ENCODE measurements at places on chromosomes 7 and 10.

- no peak for DNase-seq
These were observed 38.8 kb downstream of the EPC1 start for GRCh38 chr10:32308027-32308603.

GRCh38 chr7:37732888-37733287 lies 49.3 kb downstream of the GPR141 start:
- no peak for DNase-seq

DNA sequence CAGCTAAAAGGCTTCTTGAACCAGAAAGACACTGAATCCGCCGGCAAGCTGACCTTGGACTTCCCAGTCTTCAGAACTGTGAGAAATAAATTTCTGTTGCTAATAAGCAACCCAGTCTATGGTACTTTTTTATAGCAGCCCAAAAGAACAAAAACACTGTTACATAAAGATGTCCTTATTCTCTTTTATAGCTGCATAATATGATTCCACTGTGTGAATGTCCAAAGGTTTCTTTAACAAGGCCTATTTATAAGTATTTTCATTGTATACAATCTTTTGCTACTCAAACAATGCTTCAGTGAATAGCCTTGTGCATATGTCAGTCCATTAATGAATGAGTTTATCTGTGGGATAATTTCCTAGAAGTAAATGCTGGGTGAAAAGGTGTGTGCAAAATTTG lies 190.8 kb upstream of the INHBA start:
- no peak for DNase-seq

DNA sequence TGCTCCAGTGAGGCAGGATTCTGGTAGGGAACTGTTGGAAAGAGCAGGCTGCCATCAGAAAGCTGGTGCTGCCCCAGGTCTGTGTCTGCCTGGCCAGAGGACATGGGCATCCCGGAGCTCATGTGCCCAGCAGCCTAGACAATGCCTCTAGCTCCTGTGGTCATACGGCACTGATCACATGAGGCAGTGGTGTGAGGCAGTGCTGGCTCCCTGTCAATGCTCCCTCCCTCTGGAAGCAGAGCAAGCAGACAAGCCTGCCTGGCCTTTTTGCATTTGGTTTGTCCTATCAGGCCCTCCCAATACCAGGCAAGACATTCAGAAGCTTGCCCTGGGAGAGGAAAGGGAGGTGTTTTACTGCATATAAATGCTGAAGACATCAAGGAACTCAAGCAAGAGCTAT lies 19.5 kb upstream of the MMP21 start:
- DNase-seq = no peak

GRCh38 chr10:20737107-20737506 lies 160.0 kb downstream of the NEBL start:
- no peak for DNase-seq

DNA sequence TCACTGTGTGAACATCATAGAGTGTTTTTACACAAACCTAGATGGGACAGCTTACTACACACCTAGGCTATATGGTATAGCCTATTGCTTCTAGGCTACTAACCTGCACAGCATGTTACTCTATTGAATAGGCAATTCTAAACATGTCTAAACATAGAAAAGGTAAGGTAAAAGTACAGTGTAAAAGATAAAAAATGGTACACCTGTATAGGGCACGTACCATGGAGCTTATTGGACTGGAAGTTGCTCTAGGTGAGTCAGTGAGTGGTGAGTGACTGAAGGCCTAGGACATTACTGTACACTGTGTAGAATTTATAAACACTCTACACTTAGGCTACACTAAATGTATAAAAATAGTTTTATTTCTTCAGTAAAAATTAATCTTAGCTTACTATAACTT lies 182.0 kb upstream of the THSD7A start:
- DNase-seq = no peak

DNA sequence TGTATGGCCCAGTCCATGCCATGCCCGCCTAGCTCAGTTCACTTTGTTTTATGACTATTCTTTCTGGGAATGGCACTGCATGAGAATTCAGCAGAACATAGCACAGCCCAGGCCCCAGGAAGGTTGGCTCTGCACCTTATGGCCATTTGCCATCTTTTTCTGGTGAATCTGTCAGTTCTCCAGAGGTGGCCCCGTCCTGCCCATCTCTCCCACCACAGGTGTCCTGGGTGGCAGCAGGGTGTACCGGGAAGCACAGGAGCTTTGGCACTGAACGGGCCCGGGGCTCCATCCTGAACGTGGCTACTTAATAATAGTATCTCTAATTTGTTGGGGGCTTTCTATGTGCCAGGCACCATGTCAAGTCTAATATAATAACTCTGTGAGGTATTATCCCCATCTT lies 24.7 kb downstream of the GOLGA7B start:
- no peak for DNase-seq

GRCh38 chr10:112951359-112952281 lies 1.6 kb downstream of the TCF7L2 start:
- DNase-seq = peak; percentile 34

DNA sequence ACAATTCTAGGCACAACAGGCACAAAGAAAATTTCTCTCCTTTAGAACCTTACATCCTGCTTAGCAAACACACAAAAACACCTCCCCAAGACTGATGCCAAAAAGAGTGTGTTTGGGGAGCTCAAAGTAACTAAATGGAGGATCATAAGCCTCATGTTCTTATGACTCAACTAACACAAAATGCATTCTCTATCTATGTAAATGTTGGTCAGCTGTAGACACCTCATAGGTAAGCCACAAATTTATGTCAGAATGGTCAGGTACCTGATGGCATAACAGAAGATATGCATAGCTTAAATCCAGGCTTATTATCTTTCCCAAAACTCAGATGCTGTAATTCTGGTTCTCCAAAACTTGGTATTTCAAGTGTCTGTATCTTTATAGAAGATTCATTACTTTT lies 315.1 kb downstream of the C7orf25 start:
- DNase-seq = no peak

- DNase-seq = peak; percentile 73
These were observed 3.2 kb downstream of the DNAJB6 start for GRCh38 chr7:157339777-157340677.

DNA sequence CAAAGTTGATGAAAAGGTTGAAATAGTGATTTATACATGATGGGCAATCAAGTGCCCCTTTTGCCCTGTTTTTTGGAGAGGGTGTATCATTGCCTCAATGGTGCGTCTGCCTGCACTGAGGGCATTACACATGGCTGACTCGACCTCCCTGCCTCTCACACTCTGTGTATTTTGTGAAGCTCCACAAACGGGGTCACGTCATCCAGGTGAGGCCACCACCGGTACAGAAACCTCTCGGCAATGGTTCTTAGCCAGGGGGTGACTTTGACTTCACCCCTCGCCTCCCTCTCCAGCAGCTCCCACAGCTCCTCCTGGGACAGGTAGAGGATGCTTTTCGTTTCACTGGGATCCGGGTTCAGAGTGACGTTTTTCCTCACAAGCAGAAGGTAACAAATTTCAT lies 6.3 kb downstream of the IDI2 start:
- DNase-seq = no peak

DNA sequence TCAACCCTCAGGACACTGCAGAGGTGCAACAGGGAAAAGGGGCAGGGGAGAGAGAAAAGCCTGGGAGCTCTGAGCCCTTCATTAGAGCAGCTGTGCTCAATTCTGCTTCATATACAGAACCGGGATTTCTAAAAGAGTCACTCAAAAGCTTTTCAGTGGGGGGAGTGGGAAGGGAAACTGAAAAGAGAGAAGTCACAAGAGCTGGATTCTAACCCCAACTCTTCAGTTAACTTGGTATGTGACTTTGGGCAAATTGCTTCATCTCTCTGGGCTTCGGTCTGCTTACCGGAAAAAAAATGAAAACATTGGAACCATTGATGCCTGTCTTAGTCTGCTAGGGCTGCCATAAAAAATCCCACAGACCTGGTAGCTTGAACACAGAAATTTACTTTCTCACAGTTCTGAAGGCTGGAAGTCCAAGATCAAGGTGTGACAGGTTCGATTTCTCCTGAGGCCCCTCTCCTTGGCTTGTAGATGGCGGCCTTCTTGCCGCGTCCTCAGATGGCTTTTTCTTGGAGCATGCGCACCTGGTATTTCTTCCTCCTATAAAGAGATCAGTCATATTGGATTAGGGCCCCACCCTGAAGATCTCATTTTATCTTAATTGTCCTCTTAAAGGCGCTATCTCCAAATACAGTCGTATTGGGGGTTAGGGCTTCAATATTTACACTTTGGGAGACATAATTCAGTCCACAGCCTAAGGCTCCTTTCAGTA lies 118.3 kb upstream of the KMT2E start:
- no peak for DNase-seq

GRCh38 chr7:131105294-131105798 lies 222.3 kb upstream of the MKLN1 start:
- no peak for DNase-seq

GRCh38 chr7:57210212-57210611 lies 78.0 kb upstream of the ZNF479 start:
- no peak for DNase-seq

GRCh38 chr10:6013413-6014192 lies 36.3 kb upstream of the IL15RA start:
- no peak for DNase-seq
